HTR-8/SVneo (cell line): ENCODE measurements at places on chromosomes 12 and 14.
A peak's percentile ranks its signal among the peaks of the same experiment; 100 is the strongest.

DNA sequence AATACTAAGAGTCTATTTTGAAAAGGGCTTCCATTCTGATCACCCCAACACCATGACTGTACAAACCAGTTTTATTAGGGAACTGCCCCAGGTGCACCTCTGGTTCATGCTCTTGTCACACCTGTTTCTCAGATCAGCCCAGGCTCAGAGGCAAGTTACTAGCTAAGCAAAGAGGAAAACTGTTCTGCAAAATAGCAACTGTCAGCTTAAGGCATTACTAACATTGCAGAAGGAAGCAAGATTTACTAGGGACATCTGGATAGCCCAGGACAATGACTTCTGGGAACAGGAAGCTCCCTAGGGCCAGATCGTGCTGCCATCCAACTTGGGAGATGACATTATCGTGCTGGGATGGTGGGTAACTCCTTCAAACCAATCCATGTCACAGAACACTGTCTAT is 30.1 kb downstream of the ANAPC7 start:
- no peak for DNase-seq

DNA sequence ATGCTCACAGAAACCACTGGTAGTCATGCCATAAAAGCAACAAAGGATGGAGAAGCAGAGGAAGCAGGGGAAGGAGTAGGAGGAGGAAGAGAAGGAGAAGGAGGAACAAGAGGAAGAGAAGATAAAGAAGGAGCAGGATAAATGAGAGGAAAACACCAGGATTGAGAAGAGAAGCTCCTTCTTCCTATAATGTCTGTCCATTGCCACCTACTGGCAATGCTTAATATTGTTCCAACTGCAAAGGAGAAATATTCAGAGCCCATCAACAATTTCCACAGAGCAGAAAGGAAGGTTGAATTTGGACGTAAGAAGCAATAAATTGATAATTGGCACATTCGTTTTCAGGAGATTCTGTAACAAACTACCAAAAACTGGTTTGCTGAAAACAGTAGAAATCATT is 898.4 kb downstream of the SLC16A7 start:
- peak; percentile 13 for DNase-seq

GRCh38 chr12:32134101-32134888 is 27.6 kb downstream of the BICD1 start:
- no peak for DNase-seq

DNA sequence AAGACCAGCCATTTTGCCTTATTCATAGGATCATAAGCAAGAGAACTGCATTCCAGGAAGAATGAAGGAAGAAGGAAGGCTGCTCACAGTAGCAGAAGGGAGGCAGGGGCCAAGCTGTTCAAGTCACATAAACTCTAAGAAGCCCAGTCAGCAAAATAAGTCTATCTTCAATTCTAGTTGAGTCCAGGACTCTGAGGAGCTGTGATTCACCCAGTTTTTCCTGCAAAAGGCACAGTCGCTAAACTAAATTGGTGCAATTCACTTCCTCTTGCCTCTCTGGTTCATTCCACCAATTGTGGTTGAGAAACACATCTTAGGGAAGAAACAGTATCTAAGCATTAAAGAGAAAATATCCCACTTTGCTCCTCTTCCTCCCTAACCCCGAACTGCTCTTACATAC is 9.8 kb downstream of the ZNF641 start:
- DNase-seq, result no peak

DNA sequence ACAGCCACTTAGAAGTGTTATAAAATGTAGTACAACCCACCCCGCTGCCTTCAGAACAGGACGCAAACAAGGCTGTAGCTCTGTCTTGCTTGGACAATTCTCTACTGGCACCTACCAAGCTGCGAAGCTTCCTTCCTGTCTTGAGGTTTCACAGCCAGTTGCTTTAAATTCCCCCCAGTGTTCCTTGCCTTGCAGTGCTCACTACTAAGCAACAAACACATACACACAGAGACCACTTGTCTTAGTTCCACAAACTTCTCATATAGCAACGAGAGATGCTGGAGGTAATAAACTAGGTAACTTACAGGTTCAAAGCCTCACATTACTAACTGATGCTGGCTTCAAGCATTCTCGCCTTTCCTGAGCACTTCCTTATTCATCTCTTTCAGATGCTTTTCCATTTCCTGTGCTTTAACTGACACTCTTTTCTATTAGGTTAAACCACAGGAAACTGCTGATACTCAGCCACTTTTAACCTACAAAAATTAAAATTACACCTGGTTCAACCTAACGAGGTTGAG is 91.5 kb upstream of the PTGDR start:
- DNase-seq, result no peak

DNA sequence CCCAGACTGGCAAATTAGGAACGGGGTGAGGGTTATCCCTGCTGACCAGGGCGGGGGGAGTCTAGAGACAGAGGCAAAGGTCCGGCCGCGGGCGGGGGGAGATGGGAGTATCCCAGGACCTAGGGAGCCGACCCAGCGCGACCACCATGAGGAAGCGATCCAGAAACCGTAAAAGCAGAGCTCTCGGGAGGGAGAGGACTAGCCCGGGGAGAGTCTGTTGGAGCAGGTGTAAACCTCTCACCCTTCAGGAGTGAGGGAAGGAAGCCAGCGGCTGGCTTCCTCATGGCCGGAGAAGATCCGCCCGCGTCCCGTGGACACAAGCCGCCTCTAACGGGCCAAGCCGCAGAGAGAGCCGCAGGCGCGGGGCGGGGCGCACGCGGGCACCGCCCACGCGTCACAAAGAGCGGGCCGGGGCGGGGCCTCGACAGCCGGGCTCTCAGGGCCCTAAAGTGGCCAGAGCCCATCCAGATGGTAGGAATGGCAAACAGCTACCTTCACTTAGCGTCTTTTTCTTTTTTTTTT is at the start of gene ACRBP:
Gene ACRBP, minus strand, starts transcription at position 350 of the 522 bp plus-strand sequence. Its CDS starts 66 bp downstream, at position 284.
- no peak for DNase-seq

GRCh38 chr12:70985850-70986249 is 65.3 kb upstream of the PTPRR start:
- no peak for DNase-seq

DNA sequence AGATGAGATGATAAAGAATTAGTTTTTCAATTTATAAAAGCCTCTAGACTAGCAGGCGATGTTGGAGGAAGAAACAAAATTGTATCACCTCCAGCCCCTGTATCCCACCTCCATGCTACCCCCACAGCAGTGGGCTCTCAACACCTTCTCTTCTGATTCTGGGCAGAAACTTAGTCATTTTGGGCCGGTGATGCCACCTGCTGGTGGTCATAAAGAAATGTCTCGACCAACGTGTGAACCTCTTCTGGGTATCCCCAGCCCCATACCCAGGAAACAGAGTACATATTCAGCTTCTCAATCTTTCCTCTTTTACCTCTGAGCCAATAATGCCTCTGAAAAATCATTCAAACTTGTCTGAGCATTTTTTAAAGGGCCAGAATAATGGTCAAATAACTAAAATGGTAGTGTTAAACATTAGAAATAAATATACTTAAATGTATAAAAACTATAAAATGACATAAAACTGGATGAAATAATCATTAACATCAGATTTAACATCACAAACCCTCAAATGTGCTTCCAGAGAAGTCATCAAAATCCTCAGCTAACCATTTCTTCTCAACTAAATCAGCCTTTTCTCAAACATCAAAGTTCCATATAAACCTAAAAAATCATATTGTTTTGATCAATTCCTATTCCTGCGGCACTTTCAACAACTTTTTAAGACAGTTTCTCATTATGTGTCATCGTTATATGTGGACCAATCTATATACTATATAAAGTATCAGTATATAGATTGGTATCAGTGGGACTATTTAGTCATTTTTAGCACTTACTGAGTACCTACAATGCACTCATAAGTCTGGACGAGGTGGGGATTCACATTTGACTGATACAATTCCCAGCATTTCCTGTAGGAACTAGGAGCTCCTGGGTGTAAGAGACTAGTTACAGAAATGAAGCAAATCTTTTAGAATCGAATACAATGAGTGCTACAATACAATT is 69.4 kb downstream of the ATXN2 start:
- peak; percentile 77 for DNase-seq
